ENCODE measurements at places on chromosomes 5 and 9.

- DNase-seq = no peak
Measured at GRCh38 chr5:86763929-86764328, 146.2 kb downstream of the COX7C start.

DNA sequence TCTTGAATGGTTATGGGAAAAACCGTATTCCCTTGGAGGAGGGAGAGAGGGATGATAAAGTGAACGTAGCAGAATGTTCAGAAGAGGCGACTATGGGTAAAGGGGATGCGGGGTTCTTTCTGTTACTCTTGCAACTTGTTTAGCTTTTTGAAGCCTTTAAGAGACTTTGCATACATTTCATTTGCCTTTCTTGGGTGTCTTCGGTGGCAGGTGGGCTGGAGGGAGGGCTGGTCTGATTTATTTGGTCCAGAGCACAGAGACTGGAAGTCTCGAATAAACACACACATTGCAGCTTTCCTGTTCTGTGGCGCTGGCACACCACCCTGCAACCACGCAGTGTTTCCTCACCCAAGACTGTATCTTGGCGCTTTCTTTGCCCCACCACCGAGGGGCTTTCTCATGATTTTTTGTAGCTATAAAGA lies 23.2 kb downstream of the TTF1 start:
- no peak for DNase-seq

GRCh38 chr9:134359493-134360179 lies 33.4 kb downstream of the RXRA start:
- DNase-seq = no peak

DNA sequence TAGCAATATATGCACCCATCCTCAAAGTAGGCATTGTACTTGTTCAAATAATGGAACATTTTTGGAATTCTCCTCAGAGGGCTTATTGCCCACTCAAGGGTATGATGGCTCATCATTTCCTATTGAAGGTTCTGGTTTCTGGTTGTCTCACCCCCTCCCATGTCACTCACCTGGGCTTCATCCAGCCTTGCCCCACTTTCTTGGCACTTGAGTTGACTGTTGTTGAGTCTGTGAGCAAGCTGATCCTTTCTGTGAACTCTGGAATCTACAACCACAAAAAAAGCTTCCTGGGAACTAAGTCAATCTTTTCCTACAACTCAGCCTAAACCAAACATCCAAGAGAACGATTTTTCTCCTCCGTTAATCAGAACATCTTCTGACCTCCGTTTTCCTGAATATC lies 73.9 kb upstream of the ANKH start:
- DNase-seq = no peak

GRCh38 chr5:130400091-130400490 lies 495.8 kb downstream of the CHSY3 start:
- no peak for DNase-seq

GRCh38 chr5:81288021-81288433 lies 13.4 kb upstream of the ZCCHC9 start:
- DNase-seq = no peak

- DNase-seq = no peak
Measured at GRCh38 chr5:61620699-61621182, 288.7 kb downstream of the ZSWIM6 start.

DNA sequence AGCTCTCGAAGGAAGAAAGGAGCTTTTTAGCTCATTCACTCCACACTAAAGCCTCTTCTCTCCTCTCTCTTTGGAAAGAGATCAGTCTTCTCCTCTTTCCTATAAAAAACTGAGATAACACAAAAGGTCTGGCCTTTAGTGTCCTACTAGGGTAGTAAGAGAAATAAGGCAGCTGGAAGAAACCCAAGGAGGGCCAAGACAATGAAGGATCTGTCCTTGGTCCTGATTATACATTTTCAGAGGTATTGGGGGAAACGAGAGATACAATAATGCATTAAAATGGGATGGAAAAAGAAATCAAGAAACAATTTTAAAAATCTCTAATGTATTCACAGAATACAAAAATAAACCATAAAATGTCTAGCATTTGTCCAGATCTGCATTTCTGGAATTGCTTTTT lies 184.0 kb downstream of the SLF1 start:
- no peak for DNase-seq

DNA sequence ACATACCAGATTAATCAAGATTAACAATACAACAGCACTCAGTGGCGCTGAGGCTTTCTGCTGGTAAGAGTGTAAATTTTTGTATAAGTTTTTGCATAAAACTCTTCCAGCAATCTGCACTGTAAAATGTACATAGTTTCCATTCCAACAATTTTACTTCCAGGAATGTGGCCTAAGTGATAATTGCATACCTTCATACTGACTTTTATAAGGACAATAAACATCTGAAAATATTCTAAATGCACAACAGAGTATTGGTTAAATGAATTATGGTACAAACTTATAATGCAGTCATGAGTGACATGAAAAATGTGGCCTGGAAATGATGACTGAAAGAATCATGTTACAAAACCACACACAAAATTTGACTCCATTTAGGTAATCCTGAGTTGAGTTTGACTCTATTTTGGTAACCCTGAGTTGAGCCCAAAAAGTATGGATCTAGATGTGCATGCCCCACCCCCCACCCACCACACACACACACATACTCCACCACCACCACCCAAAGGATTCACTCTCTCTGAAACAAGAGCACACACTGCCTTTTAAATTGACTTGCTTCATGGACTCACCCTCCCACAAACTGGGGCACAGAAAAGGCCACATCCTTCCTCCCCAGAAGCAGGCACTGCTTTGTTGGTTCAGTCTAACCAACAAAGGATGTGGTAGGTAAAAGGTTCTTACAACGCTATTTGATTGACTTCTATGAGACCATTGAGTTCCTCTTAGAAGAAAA lies 137.6 kb downstream of the SUSD1 start:
- peak; percentile 80 for DNase-seq

DNA sequence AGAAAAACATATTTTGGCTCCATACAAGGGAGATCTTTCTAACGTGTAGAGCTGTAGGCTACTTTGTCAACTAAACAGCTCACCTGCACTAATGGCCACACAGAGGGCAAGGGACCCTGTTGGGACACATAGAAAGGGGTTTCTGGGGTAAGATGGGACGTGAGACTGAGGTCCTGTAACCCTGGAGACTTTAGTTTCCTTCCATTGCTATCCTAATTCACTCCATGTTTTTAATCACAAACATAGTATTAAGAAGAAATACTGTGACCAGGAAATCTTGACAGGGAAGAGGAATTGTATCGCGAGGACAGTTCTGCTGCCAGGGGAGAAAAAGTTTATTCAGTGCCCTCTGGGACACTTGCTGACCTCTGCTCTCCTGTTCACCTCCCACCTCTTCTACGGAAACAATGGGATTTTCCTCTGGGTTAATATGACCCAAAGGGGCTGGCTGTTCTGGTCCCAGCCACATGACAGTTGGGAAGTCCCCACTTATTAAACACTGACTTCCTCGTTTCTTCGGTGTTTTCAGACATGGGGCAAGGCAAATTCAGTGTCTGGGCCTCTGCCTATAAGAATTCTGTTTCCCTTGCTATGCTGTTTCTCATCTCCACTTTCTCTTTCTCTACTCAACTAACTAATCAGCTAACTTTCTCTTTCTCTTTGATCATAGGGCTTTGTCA lies 106.9 kb upstream of the SEMA6A start:
- no peak for DNase-seq

DNA sequence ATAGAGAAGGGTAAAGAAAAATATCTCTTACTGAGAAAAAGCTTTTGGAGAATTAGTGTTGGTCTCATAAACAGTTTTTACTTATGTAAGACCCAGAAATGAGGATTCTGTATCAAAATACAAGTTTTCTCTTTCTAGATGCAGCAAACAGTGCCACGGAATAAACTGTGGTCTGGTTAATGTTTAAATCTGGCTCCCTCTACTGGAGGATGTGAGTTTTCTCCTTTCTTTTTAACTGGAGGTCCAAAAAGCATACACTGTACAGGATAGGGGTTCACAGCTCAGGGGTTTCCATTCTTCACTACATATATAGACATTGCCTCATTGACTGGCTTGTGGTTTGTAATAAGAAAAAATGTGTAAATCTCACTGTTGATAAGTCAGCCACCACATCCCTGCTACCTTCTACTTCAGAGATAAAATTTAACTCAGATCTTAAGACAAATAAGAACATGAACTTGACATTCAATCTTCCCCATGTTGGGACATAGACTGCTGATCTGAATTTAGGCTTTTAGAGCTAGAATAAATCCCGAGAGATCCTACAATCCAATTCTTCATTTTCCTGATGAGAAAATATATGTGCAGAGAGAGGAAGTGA lies 98.9 kb downstream of the CFAP95 start:
- DNase-seq = no peak

- no peak for DNase-seq
Measured at GRCh38 chr9:125507226-125507625, 199.8 kb downstream of the MAPKAP1 start.

DNA sequence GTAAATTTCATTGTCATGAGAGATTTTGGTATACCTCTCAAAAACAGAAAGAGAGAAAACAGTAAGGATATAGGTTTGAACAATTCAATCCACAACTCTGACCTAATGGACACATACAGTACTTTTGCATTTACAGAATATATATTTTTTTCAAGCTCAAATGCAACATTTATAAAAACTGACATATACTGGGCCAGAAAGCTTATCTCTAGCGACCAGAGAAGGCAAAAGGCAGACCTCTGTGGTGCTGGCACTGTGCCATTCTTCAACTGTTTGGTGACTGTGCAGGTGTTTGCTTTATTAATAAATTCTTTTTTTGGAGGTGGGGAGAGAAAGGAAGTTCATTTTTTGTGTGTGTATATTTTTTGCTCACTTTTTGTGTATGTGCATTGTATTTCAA lies 6.0 kb upstream of the PLAC8L1 start:
- DNase-seq = no peak

DNA sequence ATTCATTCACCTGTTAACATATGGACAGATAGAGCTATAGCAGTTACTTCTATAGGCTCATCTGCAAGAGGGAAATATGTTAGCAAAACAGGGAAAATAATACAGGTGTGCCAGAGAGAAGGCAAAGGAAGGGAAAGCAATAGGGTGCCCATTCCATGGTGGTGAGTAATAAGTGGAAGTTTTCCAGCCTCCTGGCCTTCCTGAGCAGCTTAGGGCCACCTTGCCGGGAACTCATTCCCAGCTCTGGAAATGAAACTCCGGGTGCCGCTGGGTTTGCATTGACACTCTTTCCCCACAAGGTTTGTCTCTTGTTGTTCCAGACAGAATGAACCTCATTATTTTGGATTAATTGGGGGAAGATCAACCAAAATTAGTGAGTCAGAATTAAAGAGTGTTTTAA lies 58.4 kb downstream of the SLC1A3 start:
- DNase-seq = no peak

GRCh38 chr5:39671561-39671961 lies 246.8 kb upstream of the DAB2 start:
- no peak for DNase-seq

GRCh38 chr9:133932633-133933032 lies 59.5 kb downstream of the VAV2 start:
- DNase-seq = no peak

- DNase-seq = no peak
Measured at GRCh38 chr9:77772646-77773045, 124.5 kb upstream of the GNA14 start.

DNA sequence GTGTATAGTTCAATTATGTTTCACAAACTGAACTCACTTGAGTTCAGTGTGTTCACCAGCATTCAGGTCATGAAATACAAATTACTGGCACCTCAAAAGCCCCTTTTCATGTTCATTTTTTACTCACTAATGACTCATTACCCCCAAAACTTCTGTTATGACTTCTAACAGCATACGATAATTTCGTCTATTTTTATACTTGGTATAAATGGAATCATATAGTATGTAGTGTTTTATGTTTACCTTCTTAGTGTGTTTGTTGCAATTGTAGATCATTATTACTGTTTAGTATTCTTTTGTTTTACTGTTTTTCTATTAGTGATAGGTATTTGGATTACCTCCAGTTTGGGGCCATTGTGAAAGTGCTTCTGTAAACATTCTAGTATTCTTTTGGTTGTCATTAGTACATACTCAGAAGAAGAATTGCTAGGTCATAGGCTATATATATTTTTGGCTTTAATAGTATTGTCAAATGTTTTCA lies 33.4 kb downstream of the DDX4 start:
- no peak for DNase-seq

DNA sequence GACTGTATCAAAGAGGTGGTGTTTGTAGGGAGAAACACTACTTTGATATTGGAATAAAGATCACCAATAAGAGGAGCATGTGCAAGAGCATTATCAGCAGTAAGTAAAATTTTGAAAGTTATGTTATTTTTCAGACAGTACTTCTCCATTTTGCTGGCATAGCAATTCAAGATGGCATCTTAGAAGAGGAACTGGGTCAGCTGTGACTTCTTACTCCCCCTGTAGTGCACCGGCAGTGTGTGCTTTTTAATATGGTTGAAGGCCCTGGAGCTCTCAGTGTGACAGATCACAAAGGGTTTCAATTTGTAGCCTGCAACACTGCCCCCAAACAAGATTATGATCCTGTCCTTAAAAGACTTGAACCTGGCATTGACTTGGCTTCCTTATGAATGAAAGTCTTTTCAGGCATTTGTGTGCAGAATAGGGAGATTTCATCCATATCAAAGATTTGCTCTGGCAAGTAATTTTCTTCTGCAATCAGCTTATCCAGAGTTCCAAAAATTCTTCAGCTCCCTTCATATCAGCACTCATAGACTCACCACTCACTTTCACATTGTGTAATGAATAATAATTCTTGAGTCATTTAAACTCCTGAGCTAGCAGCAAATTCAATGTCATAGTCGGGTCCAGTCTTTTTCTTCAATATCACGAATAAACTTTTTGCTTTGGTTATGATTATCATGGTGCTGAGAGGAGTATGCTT lies 105.7 kb upstream of the MAMDC2 start:
- no peak for DNase-seq

DNA sequence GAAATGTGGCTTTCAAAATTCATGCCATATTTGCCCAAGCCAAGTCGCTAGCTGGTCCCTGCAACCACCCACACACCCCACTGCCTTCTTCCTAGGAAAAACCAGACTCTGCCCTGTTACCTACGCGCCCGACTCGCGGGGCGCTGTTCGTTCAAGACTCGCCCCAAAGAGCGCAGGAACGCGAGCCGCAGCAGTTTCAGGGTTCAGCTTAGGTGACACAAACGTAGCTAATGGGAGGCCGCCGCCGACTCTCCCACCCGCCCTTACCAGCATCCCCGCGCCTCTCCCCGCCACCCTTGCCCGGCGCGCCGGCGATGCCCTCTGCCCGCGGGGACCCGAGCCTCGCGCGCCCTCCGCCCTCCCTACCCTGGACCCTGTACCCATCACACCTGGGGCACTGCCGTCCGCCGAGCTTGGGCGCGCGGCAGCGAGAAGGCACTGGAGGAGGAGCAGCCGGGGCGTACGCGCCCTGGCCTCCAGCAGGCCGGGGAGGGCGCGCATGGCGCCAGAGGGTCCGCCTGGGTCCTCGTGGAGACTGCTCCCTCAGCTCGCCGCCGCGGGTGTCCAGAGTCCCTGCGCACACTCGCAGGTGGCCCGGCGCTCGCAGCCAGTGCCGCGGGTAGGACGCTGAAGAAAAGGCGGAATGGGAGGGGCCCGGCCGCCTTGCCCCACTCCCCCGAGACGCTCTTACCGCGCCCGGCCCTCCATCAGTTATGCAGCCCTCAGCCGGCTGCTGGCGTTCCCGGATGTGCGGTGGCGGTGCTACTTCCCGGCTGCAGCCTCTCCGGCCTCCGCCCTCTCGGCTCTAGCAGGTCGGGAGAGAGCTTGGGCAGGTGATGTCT lies at the start of gene EMB:
Gene EMB (minus strand): TSS at position 638 of the 842 bp plus-strand sequence. CDS start 137 bp downstream, at position 501.
- peak; percentile 83 for DNase-seq

GRCh38 chr9:37583522-37584121 lies 7.4 kb upstream of the FBXO10 start:
- no peak for DNase-seq

GRCh38 chr9:13430368-13431221 lies 151.1 kb upstream of the MPDZ start:
- DNase-seq = no peak

GRCh38 chr5:143606043-143606752 lies 202.7 kb upstream of the NR3C1 start:
- peak; percentile 65 for DNase-seq

Measured in activated T-cell treated with anti-CD3 and anti-CD28 coated beads, Interleukin-2, amount 50 U/mL, for 72 hours (primary cell).